ENCODE measurements at places on chromosomes 13 and 19.

- DNase-seq: no peak
These were observed 583.9 kb upstream of the SLITRK6 start for GRCh38 chr13:86383151-86383550.

DNA sequence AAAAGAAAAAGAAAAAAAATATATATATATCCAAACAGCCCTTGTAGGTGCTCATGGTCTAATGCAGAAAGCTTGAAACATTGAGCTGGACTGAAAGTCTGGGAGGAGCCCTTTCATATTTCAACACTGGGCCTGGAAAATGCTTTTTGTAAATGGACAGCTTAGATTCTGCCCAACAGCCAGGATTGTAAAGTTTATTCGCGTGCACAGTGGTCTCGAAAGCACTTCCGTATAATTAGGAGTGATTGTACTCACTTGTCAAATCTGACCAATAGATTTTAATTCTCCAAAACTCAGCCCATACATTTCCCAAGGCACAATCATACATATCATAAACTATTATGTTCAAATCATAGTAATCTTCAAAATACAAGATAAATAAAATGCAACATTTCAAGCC, 260.1 kb downstream of the COL4A1 start:
- no peak for DNase-seq

- DNase-seq: no peak
These were observed 17.8 kb downstream of the PKN1 start for GRCh38 chr19:14450876-14451275.

DNA sequence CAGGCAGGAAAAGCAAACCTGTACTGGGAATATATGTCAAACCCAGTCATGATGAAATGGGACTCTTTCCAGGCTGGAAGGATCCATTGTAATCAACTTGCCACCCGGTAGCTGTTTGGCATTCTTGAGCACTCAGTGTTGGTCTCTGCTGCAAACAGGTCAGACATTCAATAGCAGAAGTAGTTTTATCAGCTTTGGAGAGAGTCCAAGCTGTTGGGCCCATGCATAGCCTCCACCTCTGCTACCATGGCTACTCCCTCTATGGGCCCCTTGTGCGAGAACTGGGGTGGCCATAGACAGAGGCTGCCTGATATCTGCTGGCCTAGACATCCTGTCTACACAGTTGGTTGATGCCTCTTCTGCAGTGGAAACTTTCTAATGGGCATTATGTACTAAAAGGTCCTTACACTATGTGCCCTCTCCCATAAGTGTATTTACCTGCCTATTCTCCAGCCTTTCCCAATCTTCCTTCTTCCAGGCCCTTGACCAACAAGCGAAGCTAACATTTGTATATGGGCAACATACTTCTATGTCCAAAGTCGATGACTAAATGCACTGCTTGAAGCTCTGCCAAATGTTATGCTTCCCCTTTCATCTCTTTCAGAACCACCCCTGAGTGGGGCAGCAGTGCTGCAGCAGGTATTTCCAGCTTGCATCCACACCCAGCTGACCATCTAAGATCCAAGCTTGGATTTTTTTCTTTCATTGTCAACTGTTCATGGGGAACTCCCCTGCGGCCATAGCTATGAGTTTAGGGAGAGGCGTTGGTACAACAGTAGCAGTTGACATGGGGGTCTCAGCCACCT, 5.3 kb upstream of the RNF6 start:
- DNase-seq: no peak

GRCh38 chr13:88592105-88592504, 920.9 kb downstream of the SLITRK5 start:
- no peak for DNase-seq

DNA sequence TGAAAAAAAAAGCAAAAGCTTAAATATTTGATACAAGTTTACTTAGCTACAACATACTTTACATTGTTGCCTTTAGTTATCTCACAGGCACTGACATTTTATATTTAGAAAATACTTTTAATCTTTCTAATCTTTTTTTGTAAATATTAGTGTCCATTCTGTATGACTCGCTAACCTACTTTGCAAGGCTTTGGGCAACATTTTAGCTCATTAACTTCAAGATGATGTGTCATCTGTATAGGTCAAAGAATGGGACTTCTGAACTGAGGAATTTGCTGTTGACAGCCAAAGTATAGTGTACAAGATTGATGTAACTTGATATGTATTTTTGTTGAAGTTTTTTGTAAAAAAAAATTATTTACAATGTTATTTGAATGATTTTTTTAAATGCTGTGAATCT, 2.7 kb upstream of the C1QTNF9 start:
- DNase-seq: no peak

DNA sequence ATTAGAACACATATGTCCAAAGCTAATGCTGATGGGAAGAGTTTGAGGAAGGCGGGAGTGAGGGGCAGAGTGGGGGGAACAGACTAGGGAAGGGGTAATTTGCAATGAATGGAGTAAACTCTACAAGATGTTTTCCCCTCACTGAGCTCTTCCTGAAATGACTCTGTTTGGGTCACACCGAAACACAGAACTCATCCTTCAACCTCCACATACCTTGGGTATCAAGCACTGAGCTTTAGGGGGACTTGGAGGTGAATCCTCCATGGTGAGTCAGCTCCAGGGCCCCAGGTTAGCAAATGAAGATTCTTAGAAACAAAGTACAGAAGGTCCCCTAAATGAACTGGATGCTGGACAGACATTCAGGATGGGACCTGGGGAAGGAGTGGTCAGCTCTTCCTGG, 1.3 kb upstream of the SIGLEC10 start:
- DNase-seq: no peak

DNA sequence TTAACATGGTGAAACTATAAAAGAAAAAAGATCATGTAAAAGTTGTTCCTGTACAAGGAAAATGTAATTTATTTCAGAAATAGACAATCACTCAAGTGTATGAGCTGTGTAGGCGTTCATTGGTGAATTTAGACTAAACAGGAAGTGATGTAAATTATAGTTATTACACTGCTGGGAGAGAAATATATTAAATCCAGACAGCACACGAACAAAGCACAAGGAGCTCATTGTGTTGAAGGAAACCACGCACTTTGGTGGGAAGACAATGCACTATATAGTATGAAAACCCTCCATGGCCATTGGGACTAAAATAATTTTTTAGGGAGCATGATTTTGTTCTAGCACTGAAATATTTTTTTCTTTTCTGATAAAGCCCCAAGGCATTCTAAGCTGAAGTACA, 450.5 kb downstream of the KLF12 start:
- DNase-seq: no peak

DNA sequence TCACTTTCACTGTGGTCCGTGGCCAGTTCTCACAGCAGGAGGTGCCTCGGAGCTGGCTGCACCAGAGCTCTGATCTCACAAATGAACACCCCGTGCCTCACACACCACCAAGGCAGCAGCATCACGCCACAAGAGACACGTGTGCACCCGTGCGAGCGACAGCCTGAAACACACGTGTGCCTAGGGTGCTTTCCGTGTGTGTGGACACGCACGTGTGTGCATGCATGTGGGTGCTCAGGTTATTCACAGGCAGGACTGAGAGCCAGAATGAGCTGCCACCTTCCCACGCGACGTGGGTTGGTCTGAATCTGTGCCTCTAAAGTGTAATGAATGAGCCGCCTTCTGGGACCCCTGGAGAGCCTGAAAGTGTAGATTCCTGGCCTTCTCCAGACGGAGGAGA, 67.6 kb upstream of the C13orf46 start:
- no peak for DNase-seq

DNA sequence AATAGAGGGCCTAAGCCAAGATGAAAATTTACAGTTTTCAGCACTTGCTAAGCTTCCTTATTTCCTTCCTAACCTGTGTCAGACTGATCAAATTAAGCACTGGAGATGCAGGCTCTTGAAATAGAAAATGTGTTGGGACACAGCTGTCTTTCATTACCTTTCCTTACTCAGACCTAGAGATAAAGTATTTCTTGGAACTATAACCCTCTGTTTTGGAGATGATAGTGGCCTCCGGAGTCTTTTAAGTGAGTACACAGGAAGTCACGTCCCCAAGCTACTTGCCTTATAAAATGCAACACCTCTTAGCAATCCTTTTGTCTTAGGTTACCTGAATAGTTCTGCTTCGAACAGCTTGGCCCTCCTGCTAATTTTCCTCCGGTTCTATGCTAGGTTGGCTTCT, 12.4 kb upstream of the AKAP11 start:
- no peak for DNase-seq

DNA sequence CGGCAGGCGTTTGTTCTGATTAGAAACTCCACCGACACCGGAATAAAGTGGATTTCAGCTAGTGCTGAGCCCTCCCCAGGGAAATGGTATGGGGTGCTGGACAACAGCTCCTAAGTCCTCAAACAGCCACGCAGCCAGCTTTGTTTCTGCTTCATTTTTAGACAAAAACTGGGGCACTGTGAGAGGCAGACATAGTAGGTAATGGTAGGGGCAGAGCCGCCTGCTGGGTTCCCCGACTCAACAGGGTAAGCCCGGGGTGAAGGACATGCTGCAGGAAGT, 39.7 kb downstream of the CARS2 start:
- no peak for DNase-seq

- peak; percentile 43 for DNase-seq
These were observed 3.6 kb downstream of the GPR4 start for GRCh38 chr19:45598267-45599001.
